ENCODE measurements at places on chromosomes 16 and 17. TPM values are rescaled to one million over a fixed set of nuclear protein-coding genes. Genes with fewer than 3 reads are reported as not detected.

- peaks cover 6% of the 10 kb centered on the region for H3K4me1 ChIP-seq
- peak; percentile 24 for DNase-seq
- no peak overlapping the region for H3K4me3 ChIP-seq
- no peak overlapping the region for H3K27ac ChIP-seq
- H3K27me3 ChIP-seq: no peaks in the 10 kb centered on the region
Observed at GRCh38 chr17:82775001-82775823, 23.3 kb downstream of the TBCD start.

- peaks cover 6% of the 10 kb centered on the region for H3K36me3 ChIP-seq
- H3K4me3 ChIP-seq: peak overlapping the region; percentile 13
- H3K27me3 ChIP-seq: peaks cover 28% of the 10 kb centered on the region
- H3K4me1 ChIP-seq: peaks cover 2% of the 10 kb centered on the region
Observed at GRCh38 chr16:89201439-89202377, 1.4 kb upstream of the SLC22A31 start.

DNA sequence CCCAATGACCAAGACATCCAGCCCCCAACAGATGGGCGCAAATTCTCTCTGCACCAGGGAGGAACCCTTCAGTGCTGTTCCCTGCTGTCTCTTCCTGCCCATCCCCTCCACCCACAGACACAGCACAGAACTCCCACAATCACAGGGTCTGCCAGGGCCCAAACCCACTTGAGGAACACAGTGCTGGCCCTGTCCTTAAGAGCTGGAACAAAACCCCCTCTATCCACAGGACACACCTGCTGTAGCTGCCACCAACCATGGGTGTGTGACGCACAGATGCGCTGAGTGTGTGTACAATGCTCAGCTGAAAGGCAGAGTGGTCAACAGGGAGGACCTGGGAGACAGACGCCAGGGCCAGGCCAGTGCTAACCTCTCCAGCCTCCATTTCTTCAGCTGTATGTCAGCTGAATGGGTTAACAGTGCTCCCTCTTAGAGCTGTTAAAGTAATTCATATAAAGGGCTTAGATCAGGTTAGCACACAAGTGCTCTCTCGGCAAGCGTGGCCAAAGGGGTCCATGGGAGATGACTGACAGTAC lies 62.1 kb downstream of the AMFR start:
- H3K27ac ChIP-seq: no peak overlapping the region
- no peaks in the 10 kb centered on the region for H3K27me3 ChIP-seq
- peaks cover 51% of the 10 kb centered on the region for H3K36me3 ChIP-seq
- H3K4me3 ChIP-seq: no peak overlapping the region
- H3K4me1 ChIP-seq: peaks cover 8% of the 10 kb centered on the region

The SPATA22 gene
- not detected for total RNA-seq

The DRC7 gene
- total RNA-seq: not detected

All from activated T-helper 2 cell treated with anti-CD3 and anti-CD28 coated beads, Interferon-gamma antibody, Interleukin-2, Interleukin-4, amounts not matched to agents 10 μg/mL and 5 μg/mL and 100 μg/mL, durations not matched to agents 14 hours and 24 hours and 36 hours (primary cell).